ENCODE measurements at places on chromosomes 1 and 21.

DNA sequence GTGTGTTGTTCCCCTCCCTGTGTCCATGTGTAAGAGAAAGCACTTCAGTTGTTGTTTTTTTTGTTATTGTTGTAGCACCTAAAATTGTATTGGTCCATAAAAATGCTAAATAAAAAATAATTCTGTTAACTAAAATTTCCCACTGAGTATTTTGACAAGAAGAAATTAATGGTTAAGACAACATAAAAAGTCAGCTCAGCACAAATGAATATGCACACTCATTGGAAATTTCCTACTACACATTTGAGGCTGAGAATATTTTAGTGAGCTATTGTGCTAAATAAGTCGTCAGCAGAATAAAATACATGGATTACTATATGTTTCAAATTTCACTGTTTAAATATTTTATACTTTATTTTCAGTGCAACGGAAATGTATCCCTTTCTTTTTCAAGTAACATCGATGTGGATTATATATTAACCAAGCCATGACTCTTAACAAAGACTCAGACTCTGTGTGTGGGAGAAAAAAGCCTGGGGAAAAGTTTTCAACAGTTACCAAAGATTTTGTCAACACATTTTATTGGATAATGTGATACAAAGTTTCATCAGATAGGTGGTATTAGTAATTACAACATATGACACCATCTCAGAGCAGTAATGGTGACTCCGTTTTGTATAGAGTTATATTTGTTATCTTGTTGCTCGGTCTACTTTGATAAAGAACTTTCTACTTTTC, 63.4 kb downstream of the LYPLAL1 start:
- no peak for DNase-seq

GRCh38 chr1:225823811-225824261, 13.9 kb downstream of the EPHX1 start:
- no peak for DNase-seq

- DNase-seq, result no peak
Observed at GRCh38 chr1:31201931-31202360, 37.7 kb downstream of the NKAIN1 start.

GRCh38 chr1:163875927-163876320, 554.2 kb downstream of the NUF2 start:
- DNase-seq, result no peak

GRCh38 chr21:15976807-15977206, 247.0 kb downstream of the USP25 start:
- DNase-seq, result no peak

GRCh38 chr1:219090607-219091006, 83.1 kb upstream of the LYPLAL1 start:
- DNase-seq, result no peak

GRCh38 chr1:232764458-232765251, 40.6 kb upstream of the MAP10 start:
- DNase-seq, result no peak

- DNase-seq, result no peak
Observed at GRCh38 chr1:167734841-167735240, 13.1 kb downstream of the MPZL1 start.

GRCh38 chr1:185338719-185339622, 21.9 kb upstream of the IVNS1ABP start:
- no peak for DNase-seq

- no peak for DNase-seq
Observed at GRCh38 chr1:13540866-13541265, 27.1 kb upstream of the LRRC38 start.

GRCh38 chr1:13628218-13628617, 44.6 kb downstream of the PDPN start:
- no peak for DNase-seq

- no peak for DNase-seq
Observed at GRCh38 chr1:79042117-79042516, 35.6 kb upstream of the ADGRL4 start.

- DNase-seq, result no peak
Observed at GRCh38 chr1:115323366-115324004, 14.6 kb downstream of the NGF start.
